Esophagus squamous epithelium (tissue), 5 donors: ENCODE measurements at places on chromosomes 13 and 19.

GRCh38 chr19:14310055-14310454 is 71.2 kb upstream of the ADGRE5 start:
- no peak overlapping the region for H3K4me3 ChIP-seq
- H3K27ac ChIP-seq, result no peak overlapping the region
- no peak for DNase-seq
- no peaks in the 10 kb centered on the region for H3K36me3 ChIP-seq
- no peaks in the 10 kb centered on the region for H3K4me1 ChIP-seq

DNA sequence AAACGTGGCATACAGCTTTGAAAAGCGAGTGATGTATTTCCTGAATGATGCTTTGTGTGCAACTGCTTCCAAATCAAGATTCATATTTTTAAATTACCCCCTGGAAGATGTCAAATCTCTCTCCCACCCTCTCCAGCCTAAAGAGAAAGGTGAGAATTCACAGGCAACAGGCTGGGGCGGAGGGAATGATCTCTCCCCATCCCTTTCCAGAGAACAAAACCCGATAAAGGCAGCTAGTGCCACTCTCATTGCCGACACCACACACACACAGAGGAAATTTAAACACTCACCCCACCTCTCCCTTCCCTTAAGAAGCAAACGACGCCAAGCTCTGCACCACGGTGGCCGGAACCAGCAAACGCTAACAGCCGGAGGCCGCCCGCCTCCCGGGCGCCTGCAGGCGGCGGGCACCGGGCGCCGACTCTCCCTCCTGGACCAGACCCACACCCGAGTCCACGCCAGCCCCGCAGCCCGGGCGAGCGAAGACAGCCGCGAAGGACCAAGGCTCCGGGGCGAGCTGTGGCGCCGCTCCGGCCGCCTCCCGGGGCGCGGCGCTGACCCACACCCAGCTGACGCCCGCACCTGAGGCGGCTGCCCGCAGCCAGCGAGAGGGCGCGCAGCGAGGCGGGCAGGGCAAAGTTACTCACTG is 477 bp downstream of the LNX2 start:
- peak overlapping the region; percentile 94 for H3K4me3 ChIP-seq
- no peaks in the 10 kb centered on the region for H3K36me3 ChIP-seq
- peak overlapping the region; percentile 98 for H3K27ac ChIP-seq
- H3K27me3 ChIP-seq, result no peaks in the 10 kb centered on the region
- peaks cover 60% of the 10 kb centered on the region for H3K4me1 ChIP-seq
- DNase-seq, result no peak

GRCh38 chr19:5905114-5905778 is 574 bp downstream of the VMAC start:
- H3K4me1 ChIP-seq, result peaks cover 12% of the 10 kb centered on the region
- H3K27me3 ChIP-seq, result no peaks in the 10 kb centered on the region
- H3K27ac ChIP-seq, result peak overlapping the region; percentile 79
- peak overlapping the region; percentile 100 for H3K4me3 ChIP-seq
- DNase-seq, result no peak
- H3K36me3 ChIP-seq, result no peaks in the 10 kb centered on the region

DNA sequence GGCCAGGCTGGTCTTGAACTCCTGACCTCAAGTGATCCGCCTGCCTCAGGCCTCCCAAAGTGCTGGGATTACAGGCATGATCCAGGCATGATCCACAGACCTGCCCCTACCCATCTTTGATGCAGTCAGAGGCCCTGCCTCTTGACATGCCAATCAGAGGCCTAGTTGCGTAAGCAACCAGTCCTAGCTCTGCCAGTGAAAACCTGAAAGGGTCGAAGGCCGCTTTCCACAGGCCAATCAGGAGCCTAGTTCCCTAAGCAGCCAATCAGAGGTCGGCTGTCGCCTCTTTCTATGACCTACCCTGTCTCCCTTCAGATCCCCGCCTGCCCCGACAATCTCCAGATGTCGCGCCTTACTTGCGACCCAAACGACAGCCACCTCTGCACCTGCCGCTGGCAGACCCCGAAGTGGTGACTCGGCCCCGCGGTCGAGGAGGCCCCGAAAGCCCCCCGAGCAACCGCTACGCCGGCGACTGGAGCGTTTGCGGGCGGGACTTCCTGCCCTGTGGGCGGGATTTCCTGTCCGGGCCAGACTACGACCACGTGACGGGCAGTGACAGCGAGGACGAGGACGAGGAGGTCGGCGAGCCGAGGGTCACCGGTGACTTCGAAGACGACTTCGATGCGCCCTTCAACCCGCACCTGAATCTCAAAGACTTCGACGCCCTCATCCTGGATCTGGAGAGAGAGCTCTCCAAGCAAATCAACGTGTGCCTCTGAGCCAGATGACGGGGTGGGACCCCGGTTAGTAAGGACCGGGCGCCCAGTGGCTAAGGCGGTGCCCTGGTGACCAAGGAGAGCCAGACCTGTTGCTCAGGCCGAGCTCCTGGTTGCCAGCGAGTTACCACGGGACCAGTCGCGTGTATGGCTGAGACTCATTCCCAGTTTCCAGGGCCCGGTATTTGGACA is 6.3 kb downstream of the SYDE1 start:
- H3K36me3 ChIP-seq, result peaks cover 20% of the 10 kb centered on the region
- peaks cover 7% of the 10 kb centered on the region for H3K4me1 ChIP-seq
- no peak overlapping the region for H3K4me3 ChIP-seq
- H3K27me3 ChIP-seq, result no peaks in the 10 kb centered on the region
- H3K27ac ChIP-seq, result no peak overlapping the region

DNA sequence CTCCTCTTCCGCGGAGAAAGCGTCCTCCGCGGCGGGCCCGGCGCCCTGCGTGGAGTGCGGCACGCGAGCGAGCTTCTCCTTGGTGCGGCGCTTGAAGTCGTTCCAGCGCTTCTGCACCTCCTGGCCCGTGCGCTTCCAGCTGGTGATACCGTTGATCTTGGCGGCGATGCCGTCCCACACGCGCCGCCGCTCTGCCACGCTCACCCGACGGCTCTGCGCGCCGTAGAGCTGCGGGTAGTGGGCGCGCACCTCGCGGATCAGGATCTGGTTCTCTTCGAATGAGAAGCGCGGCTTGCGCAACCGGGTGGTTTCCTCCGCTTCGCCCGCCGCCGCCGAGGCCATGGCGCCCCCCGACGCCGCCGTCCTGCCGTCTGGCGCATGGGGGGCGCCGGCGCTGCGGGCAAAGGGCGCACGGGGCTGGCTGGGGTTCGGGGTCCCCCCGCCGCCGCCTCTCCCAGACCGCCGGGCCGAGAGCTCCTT is 941 bp downstream of the MYPOP start:
- H3K36me3 ChIP-seq, result peaks cover 13% of the 10 kb centered on the region
- peaks cover 16% of the 10 kb centered on the region for H3K4me1 ChIP-seq
- no peaks in the 10 kb centered on the region for H3K27me3 ChIP-seq
- no peak for DNase-seq
- no peak overlapping the region for H3K27ac ChIP-seq

DNA sequence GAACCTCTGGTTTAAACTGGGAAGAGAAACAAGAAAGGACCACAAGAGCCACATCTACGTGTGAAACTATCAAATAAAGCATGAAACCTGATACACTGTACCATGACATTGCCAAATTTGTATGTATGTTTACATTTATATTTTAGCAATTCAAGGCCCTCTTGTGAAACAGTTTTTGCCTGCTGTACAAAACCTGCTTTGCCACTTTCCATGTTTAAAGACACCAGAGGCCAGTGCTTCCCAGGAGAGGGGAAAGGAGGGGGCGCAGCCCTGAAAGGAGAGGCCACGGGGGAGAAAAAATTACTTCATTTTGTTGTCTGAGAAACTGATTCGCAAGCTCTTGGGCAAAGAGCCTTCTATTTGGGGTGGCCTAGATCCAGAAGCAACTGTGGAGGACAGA is 124.8 kb downstream of the DCLK1 start:
- H3K4me3 ChIP-seq, result no peak overlapping the region
- peaks cover 7% of the 10 kb centered on the region for H3K4me1 ChIP-seq
- no peaks in the 10 kb centered on the region for H3K27me3 ChIP-seq
- no peaks in the 10 kb centered on the region for H3K36me3 ChIP-seq
- no peak overlapping the region for H3K27ac ChIP-seq

DNA sequence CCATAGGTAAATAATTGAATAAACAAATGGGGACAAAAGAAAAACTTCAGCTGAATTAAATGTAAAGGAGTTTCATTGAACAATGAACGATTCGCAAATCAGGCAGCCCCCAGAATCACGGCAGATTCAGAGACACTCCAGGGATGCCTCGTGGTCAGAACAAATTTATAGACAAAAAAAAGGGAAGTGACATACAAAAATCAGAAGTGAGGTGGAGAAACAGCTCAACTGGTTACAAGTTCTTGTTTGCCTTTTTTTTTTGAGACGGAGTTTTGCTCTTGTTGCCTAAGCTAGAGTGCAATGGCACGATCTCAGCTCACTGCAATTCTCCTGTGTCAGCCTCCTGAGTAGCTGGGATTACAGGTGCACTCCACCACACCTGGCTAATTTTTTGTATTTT is 5.7 kb downstream of the ZNF566 start:
- no peaks in the 10 kb centered on the region for H3K4me1 ChIP-seq
- no peak overlapping the region for H3K4me3 ChIP-seq
- H3K36me3 ChIP-seq, result no peaks in the 10 kb centered on the region
- no peak overlapping the region for H3K27ac ChIP-seq
- no peaks in the 10 kb centered on the region for H3K27me3 ChIP-seq

GRCh38 chr19:35164418-35164817 is 9.9 kb downstream of the FXYD5 start:
- peaks cover 11% of the 10 kb centered on the region for H3K4me1 ChIP-seq
- peak overlapping the region; percentile 31 for H3K27ac ChIP-seq
- H3K36me3 ChIP-seq, result peaks cover 18% of the 10 kb centered on the region
- no peak for DNase-seq
- H3K4me3 ChIP-seq, result no peak overlapping the region
